ENCODE measurements at places on chromosomes 2 and 18.
A peak's percentile ranks its signal among the peaks of the same experiment; 100 is the strongest.

GRCh38 chr2:155393406-155393805 lies 694.9 kb downstream of the KCNJ3 start:
- peak; percentile 4 for DNase-seq

DNA sequence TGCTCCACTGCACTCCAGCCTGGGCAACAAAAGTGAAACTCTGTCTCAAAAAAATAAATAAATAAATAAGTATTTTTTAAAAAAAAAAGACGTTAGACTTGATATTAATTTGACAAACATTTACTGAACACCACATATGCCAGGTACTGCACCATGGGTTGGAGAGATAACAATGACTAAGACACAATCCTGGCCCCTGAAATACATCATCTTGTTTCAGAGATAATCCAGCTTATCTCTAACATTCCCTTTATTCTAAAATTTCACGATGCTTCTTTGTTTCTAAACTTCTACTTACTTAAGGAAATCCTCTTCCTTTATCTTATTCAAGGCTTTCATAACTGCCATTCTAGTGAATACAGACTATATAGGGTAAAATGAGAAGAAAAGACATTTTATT lies 55.0 kb upstream of the PEX13 start:
- no peak for DNase-seq

DNA sequence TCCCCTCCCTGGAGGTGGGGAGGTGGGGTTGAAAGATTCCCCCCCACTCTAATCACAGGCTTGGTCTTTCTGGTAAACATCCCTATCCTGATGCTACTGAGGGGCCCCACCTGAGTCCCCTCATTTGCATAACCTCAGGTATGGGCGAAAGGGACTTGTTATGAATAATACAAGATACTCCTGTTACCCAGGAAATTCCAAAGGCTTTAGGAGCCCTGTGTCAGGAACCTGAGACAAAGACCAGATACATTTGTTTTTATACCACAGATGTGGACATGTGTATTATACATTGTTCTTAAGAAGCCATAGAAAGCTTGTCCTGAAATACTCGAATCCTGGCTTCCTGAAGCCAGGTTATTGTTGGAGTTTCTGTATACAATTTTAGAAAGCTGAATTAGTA lies 62.8 kb downstream of the MYO1B start:
- no peak for DNase-seq

DNA sequence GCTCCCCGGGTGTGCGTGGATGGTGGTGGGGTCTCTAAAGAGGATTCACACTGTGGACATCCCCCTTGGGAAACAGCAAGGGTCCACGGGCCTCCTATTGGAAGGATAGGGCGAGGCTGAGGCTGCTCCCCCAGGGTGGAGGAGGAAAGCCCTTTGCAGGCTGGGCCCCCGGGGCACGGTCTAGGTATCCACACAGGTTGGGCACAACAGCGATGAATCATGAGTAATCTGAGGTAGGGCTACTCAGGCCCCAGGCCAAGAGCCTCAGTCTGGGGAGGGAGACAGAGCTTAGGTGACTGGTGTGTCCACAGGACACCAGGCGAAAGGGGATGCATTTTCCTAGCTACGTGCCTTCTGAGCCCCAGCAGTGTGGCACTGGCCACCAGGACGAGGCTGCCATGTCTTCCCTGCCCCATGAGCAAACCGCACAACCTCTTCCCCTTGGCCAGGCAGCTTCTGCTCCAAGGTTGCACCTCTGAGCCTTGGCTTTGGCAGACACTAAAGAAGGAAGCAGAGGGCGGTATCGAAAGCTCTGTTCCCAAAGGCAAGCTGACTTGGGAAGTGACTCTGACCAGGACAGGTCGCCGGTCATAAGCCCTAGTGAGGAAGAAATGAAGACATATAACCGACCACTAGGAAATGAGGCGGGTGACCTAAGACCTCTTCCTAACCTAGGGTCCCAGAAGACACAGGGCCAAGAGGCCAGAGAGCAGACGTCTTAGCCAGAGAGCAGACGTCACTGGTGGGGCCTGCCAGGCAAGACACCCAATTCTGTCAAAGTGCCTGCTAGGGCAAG lies 14.6 kb upstream of the SEMA4C start:
- no peak for DNase-seq

GRCh38 chr2:23206650-23207049 lies 178.3 kb upstream of the KLHL29 start:
- no peak for DNase-seq

- DNase-seq: no peak
Measured at GRCh38 chr2:154195644-154196195, 324.0 kb downstream of the GALNT13 start.

GRCh38 chr2:148124271-148124670 lies 103.4 kb downstream of the MBD5 start:
- no peak for DNase-seq

- no peak for DNase-seq
Measured at GRCh38 chr18:23640052-23640451, 22.7 kb downstream of the ANKRD29 start.

DNA sequence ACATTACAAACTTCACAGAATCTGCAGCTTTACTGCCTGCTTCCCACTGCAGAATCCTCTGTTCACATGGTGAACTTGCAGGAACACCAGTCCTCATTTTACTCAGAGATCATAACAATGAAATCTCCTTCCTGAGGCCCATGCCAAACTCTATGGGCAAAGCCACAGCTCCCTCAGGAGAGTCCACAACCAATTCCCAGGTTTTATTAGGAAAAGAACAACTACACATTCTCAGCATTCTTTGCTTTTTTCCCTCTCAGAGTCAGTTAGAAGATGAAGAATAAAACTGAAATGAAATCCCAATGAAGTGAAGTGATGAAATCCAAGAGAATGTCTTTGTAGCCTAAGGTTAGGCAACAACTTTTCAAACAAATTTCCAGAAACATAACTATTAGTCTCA lies 233.7 kb downstream of the DSEL start:
- no peak for DNase-seq

GRCh38 chr2:155727187-155727895 lies 605.2 kb downstream of the NR4A2 start:
- DNase-seq: no peak

GRCh38 chr2:221817052-221817451 lies 244.9 kb upstream of the EPHA4 start:
- no peak for DNase-seq

GRCh38 chr2:160649698-160650097 lies 156.1 kb upstream of the RBMS1 start:
- no peak for DNase-seq

GRCh38 chr2:190079160-190079559 lies 16.6 kb upstream of the MSTN start:
- no peak for DNase-seq

- no peak for DNase-seq
Measured at GRCh38 chr18:35138773-35139172, 97.6 kb downstream of the MAPRE2 start.

DNA sequence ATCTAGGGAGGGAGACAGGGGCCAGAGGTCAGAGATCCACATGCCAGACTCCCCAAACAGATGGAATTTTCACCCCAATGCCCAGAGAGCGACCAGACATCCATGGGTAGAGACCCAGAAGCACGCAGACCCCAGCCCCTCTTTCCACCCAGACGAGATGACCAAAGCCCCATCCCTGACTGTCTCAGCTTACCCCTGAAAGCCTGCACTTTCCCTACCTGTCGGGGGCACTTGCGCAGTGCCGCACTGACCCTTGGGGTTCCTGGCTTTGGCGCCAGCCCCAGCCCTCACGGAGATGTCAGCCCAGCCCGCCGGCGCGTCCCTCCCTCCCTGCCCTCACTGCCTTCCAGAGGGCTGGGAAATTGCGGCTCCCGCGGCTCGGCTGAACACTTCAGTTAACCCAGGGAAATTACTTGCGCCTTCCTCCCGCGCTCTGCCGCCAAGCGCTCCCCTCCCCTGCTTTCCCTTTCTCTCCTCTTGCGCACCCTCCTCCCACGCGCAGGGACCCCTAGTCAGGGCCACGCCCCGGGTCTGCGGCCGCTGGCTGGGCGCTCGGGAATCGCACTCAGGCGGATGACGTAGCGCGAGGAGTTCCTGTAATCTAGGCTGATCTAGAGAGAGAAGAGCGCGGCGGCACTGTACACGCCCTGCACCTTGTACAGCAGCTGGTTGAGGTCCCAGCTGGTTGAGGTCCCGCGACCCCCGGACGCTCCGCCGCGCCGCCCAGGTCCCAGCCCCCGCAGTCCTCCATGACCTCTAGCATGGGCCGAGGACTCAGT lies 12.0 kb downstream of the ALPG start:
- DNase-seq: no peak

- DNase-seq: no peak
Measured at GRCh38 chr2:174846941-174847938, 83.0 kb upstream of the CHRNA1 start.

DNA sequence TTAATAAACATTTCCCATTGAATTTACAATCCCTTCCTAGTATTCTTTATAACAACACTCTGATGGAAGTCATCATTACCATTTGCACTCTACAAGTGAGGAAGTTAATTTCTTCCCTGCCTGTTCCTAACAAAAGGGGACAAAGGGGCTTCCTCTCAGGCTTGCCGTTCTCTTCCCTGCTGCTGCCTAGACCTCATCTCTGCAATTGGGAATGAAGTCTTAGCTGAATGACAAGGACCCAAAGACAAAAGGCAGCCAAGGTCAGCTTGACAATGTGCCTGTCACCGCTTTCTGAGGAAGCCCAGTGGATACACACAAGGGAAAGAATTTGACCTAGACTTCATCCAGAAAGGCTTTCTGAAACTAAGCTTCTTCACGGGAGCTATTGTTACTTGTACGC lies 416.4 kb downstream of the CMPK2 start:
- DNase-seq: no peak

- no peak for DNase-seq
Measured at GRCh38 chr2:151071382-151071781, 190.3 kb downstream of the RBM43 start.

DNA sequence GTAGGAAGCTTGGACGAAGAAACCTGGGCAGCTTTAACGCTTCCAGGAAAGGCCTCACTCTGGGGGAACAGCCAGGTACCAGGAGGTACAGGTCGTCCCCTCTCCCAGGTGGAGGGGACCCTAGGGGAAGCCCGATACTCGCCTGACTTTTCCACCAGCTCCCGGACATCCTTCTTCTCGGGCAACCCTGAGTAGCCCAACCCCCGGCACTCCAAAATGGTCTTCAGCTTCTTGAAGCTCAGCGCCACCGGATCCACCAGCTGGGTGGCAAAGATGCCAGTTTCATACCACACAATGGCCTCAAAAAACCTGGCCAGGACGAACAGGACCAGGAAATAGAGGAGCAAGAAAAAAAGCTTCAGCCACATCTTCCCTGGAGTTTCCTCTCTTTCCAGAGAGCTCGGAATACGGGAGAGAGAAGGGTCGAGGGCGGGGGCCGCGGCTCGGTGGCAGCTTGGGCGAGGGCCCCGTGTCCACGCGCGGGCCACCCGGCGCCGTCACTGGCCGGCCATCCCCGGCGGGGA lies 1.1 kb downstream of the RNF103 start:
- no peak for DNase-seq

GRCh38 chr2:120983344-120983743 lies 247.7 kb downstream of the GLI2 start:
- no peak for DNase-seq

GRCh38 chr2:37394263-37394662 lies 49.8 kb downstream of the QPCT start:
- DNase-seq: no peak

- DNase-seq: no peak
Measured at GRCh38 chr18:434410-434809, 66.1 kb downstream of the COLEC12 start.

DNA sequence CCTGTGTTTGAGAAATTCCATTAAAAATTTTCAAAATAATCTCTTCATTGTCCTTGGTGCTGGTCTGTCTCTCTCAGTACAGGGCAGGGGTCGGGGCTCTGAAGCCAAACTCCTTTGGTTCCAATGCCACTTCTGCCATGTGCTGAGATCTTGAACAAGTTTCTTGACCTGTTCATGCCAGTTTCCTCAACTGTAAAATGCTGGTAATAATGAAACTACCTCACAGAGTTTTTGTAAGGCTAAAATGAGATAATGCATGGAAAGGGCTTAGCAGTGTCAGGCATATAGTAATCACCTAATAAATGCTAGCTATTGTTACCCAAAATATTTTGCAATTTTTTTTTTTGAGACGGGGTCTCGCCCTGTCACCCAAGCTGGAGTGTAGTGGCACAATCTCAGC lies 16.9 kb upstream of the MREG start:
- no peak for DNase-seq

GRCh38 chr2:101148777-101149176 lies 2.4 kb downstream of the TBC1D8 start:
- no peak for DNase-seq

Measured in NCI-H2029 treated with DMSO at 0.1 percent for 48 hours (cell line).